ENCODE measurements at places on chromosomes 6 and 20.

DNA sequence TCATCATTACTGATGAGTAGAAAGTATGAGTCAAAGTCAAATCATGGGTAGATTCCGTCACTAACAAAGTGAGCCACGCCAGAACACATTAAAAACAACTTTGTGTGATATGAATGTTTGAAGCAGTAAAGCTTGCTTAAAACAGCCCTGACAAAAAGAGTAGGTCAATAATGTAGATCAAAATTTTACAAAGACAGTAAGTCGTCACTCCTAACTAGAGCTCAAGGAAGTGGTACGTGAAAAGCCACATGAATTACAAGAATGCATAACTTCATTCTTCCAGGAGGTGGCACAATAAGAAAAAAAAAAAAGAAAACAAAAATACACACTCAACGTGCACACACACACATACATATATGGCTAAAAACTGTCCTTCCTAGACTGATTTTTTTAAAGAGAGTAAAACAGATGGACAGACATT lies 69.9 kb downstream of the HACE1 start:
- DNase-seq, result no peak

- no peak for DNase-seq
Measured at GRCh38 chr6:81801489-81801888, 49.0 kb upstream of the TENT5A start.

GRCh38 chr20:58432186-58432954 lies 43.3 kb downstream of the VAPB start:
- no peak for DNase-seq

DNA sequence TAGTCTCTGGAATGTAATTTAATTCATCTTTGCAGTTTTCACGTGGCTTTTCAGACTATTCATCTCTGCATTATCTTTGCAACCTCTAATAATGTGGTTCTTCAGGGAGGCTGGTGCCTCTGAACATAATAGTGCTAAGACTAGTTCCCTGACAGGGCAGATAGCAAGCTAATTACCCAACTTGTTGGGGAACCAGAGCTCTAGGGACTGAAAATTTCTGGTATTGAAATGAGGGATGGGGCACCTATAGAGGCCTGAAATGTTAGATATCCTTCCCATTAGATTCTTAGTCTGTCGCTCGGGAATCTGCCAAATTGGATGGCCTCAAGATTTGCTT lies 693.6 kb upstream of the MAP3K7 start:
- DNase-seq, result no peak

- no peak for DNase-seq
Measured at GRCh38 chr6:118168421-118168820, 261.4 kb downstream of the SLC35F1 start.

- no peak for DNase-seq
Measured at GRCh38 chr20:7696311-7696710, 243.9 kb downstream of the HAO1 start.

- no peak for DNase-seq
Measured at GRCh38 chr6:155273431-155273830, 9.6 kb downstream of the CLDN20 start.

Measured in NCI-H1694 (cell line).